ENCODE measurements at places on chromosomes 4 and X. TPM values are rescaled to one million over a fixed set of nuclear protein-coding genes. Genes with fewer than 3 reads are reported as not detected.

Gene ZNF595
- 19.9 TPM for total RNA-seq

Gene KDR
- 14.5 TPM for total RNA-seq

Gene MAGEA8
- not detected for total RNA-seq

Gene NSUN7
- total RNA-seq, result 0.65 TPM

Gene ZNF81
- total RNA-seq, result 12.3 TPM

Gene IBSP
- total RNA-seq, result not detected

Gene PABPC1L2A
- total RNA-seq, result not detected

Gene NLGN4X
- 0.83 TPM for total RNA-seq

Gene MTTP
- not detected for total RNA-seq

Gene KLHL8
- total RNA-seq, result 11.3 TPM

Gene HCFC1
- 36.9 TPM for total RNA-seq

Gene KLHL2
- total RNA-seq, result 26.6 TPM

- DNase-seq, result no peak
These were observed 225.3 kb downstream of the STK32B start for GRCh38 chr4:5276475-5277075.

DNA sequence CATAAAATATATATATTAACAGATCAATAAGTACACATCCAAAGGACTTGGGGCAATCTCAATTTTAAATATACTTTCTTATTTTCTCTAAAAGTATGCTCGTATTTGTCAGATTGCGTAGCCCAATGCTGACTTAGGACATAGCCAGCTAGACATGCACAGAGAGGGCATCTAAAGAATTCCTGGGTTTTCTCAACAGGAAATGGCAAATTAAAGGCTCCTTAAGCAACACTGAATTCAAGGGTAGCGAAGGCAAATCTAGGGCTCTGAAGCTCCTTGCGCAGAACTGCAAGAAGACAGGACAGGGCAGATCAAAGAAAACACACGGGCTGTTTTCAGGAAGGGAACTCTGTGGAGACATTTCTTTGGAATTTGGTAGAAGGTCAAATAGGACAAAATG, 94.6 kb upstream of the FTHL17 start:
- no peak for DNase-seq

- no peak for DNase-seq
These were observed 853.4 kb downstream of the STIM2 start for GRCh38 chr4:27714073-27714472.

DNA sequence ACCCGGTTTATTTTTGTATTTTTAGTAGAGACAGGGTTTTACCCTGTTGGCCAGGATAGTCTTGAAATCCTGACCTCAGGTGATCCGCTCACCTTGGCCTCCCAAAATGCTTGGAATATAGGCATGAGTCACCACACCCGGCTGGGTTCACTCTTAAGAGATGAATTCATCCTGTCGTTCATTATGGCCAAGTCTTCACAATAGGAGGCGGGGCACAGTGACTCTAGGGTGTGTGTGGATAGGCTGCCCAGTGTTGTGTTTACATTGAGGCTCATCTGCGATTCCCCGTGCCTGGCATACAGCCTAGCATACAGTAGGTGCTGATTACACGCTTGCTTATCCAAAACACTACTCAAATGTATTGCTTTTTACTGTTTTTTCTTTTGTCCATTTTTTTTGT, 41.3 kb upstream of the IGFBP7 start:
- DNase-seq, result no peak

DNA sequence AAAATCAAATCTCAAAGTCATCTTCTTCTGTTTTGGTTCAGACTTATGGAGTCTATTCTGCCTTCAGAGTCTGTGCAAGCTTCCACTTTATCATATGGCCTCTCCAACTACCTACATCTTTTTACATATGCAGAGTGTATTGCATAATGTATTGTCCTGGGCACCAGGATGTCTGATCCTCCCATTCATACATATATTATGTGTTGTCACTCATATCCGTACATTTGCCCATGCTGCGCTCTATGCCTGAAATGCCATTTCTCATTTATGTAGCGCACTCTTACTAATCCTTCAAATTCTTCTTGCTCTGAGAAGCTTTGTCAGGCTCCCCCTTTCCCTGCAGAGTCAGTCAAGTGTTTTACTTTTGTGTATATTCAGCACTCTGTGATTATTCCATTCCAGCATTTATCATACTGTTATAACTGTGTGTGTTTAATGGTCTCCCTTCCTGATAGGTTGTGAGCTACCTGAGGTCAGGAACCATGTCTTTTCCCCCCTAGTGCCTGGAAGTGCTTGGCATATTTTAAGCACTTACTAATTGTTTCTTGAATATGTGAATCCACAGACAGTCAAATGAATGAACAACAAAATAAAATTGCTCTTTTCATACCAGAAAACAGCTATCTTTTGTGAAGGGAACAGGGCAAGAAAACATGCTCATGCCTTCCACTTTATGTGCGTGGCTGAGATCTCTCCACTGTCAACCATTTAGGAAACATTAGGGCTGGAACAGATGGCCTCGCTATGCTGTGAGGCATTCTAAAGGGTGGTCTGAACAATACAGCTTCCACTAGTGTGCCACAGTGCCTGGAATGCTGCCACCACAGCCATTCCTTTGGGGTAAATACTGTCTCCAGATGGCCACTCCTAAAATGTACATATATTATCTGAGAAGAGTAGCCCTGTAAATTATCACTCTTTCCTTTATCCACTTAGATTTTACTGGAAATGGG, 81.8 kb downstream of the GLUD2 start:
- DNase-seq, result no peak

- DNase-seq, result no peak
These were observed 25.6 kb downstream of the SLC16A2 start for GRCh38 chrX:74446876-74447275.

- peak; percentile 54 for DNase-seq
These were observed 844.7 kb downstream of the PCDH18 start for GRCh38 chr4:136687596-136687995.

DNA sequence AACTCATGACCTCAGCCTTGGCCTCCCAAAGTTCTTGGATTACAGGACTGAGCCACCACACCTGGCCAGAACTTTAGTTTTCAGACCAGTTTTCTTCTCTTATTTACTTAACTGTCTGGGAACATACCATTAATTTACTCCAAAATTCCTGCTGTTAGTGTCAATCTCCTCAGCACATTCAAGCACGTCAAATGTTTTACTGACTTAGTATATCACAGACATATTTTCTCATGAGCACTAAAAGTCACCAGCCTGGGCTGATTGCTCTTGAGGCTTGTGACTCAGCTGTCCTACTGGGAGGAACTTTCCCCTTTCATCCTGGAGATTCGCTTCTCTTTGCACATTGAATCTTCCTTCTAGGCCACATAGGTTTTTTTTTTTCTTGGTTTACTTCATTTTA, 109.6 kb downstream of the PCDH18 start:
- DNase-seq, result no peak

- DNase-seq, result no peak
These were observed 53.0 kb downstream of the GAB1 start for GRCh38 chr4:143389579-143390195.

DNA sequence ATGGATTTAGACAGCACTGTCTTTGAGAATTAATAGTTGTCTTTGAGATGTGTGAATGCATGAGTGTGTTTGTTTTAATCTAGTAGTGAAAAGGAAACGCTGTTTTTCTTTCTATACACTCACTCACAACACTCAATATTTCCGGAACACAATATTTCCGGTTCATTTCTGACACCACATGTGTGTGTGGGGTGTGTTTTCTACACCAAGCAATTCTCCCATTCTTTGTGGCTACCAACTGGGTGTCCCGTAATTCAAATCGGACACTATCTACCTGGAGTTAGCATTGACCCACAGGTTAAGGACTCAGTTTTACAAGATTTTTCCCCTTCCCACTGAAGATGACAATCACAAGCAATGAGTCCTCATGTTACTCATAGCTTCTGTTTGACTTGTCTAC, 113.9 kb downstream of the SNCA start:
- no peak for DNase-seq

DNA sequence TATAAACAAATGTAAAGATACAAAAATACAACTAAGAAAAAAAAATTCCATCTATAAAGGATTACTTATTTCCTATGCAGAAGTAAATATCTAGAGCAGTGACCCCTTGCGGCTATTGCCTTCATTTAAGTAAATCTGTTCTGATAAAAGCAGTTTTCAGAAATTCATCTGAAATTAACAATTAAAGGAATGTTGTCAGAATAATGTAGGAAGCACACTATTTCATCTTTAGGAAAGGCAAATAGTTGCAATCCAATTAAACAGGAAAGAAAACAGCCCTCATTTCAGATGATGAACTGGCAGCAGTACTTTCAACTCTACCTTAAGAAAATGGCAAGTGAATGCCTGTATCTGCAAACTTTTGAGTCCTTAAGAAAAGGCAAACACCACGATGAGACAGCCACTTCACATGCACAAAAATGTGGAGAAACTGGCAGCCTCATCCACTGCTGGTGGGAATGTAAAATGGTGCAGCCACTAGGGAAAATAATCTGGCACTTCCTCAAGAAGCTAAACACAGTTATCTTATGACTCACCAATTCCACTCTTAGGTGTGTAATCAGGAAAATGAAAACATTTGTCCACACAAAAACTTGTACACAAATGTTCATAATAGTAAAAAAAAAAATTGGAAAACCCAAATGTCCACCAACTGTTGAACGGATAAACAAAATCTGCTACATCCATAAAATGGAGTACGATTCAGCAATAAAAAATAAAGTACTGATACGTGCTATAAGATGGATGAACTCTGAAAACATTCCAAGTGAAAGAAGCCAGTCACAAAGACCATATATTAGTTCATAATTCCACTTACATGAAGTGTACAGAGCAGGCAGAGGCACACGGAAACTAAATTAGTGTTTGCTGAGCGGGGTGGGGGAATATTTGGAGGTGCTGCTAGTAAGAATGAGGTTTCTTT, 2.0 kb upstream of the THAP9 start:
- peak; percentile 31 for DNase-seq

- DNase-seq, result no peak
These were observed 27.2 kb downstream of the FAM199X start for GRCh38 chrX:104193485-104193884.

- no peak for DNase-seq
These were observed 338.9 kb upstream of the FAM241A start for GRCh38 chr4:111806331-111806730.

GRCh38 chrX:31179203-31179602, 107.4 kb upstream of the FTHL17 start:
- no peak for DNase-seq

DNA sequence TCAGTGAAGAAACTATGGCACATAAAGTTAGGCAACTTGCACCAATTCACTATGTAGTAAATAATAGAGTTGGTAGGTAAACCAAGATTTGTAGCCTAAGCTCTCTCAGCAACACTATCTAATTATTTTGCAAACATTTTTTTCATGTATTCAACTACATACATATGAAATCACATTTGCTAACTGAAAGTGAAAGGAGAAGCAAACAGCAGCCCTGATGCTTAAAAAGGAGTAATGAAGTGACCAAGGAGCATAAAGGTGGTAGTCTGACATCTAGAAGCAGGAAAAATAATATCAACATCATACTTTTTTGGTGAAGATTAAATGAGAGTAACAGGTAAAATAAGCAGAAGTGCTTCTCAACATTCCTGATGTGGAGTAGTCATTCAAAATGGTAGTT, 603.7 kb downstream of the GRXCR1 start:
- no peak for DNase-seq

GRCh38 chr4:83178029-83178428, 63.5 kb upstream of the PLAC8 start:
- no peak for DNase-seq

DNA sequence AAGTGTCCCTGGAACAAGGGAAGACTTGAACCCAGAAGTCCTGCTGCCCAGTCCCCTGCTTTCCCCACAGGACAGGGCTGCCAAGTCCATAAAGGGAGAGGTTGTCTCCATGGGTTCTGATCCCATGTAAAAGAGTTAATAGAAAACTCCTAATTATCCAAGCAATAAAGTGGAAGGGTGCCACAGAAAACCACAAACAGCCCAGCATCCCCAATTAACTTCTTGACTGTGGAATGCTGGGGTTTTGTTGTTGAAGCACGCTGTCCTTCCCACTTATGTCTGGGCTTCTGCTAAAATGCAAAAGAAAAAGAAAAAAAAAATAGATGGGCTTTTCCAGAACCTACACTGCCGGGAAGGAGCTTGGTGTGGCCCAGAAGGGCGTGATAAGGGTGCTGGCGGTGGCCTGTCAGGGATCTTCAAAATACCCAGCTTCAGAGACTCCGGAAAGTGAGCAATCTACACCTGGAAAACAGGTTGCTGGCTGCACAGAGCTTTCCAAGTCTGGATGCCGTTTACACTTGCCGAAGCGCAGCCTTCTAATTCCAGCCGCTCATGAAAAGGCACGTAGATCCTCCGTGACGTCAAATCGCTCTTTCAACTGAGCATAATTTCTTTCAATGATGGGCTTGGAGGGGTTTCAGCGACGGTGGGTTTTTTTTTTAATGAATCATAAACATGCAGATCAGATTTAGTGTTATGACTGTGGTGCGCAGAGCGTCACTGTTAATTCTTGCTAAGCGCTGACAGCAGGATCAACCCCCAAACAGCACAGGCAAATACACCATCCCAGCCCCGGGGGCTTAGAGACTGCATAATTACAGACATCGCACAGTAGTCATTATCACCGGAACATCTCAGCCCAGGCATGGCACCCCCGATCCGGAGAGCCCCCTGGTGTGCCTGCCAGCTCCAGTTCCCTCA, 197.6 kb downstream of the BCOR start:
- no peak for DNase-seq

DNA sequence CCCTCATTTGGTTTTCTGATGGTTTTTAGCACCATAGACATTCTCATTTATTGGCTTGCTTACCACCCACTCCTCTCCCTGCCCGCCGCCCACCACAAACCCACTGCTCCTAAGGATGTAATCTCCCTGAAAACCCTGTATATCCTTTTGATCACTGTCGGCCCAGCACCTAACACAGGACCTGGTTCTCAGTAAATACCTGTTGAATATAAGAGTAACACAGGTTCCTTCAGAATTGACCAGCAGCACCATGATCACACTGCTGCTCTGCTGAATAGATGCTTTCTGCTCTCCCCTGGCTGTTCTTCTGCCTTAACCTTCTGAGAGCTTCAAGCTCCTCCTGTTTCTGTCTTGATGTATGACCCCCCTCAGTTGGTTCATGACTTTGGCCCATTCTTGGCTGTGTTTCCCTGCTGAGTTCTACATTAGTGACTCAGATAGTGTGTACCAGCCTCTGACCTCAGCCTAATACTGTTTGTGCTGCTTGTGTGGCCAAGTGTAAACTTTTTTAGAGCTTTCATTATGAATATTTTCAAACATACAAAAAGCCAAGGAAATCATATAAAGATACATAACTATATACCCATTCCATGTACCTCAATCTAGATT, 265.3 kb downstream of the FRMPD4 start:
- DNase-seq, result no peak

- DNase-seq, result no peak
These were observed 4.5 kb downstream of the APLN start for GRCh38 chrX:129650183-129650689.

DNA sequence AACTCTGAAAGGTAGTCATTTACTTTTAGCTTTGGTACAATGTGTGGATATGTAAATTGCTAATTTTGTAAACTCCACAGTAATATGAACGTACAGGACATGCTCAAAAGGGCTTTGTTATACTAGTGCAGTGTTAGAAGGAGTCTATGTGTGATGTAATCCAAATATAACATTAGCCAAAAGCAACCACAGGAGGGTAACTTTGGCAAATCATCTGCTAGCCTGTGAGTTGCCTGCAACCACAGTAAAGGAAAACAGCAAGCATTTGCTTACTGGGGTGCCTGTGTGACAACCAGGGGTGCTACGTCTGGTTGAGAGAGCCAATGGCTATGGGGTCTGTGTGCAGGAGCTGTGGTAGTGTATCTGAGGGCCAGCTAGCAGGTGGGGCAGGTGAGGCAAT, 245.8 kb downstream of the ADAMTS3 start:
- peak; percentile 38 for DNase-seq

- peak; percentile 91 for DNase-seq
These were observed 4.8 kb downstream of the SLC49A3 start for GRCh38 chr4:683982-684622.

Data from posterior vena cava (tissue), 2 donors.